Type B pancreatic cell (in vitro differentiated cells): ENCODE measurements at places on chromosomes 13 and 19. TPM values are rescaled to one million over a fixed set of nuclear protein-coding genes. Genes with fewer than 3 reads are reported as not detected.

Gene BRME1
- 3.5 and 9.2 TPM in 2 replicates for total RNA-seq

Gene DPY19L3
- 25.5 and 75.2 TPM in 2 replicates for total RNA-seq

Gene NALCN
- total RNA-seq: 0.70 and 1.8 TPM in 2 replicates

Gene NLRP4
- total RNA-seq: not detected in 2 replicates

Gene URAD
- 0.93 TPM in 1 of 2 replicates, not detected in the other for total RNA-seq

Gene PRSS57
- total RNA-seq: not detected in 2 replicates

Gene DACT3
- 1.3 and 24.5 TPM in 2 replicates for total RNA-seq

Gene ZNF415
- 15.5 and 15.6 TPM in 2 replicates for total RNA-seq

Gene TICAM1
- 8.3 and 20.5 TPM in 2 replicates for total RNA-seq

Gene KLK8
- total RNA-seq: 2.6 and 12.0 TPM in 2 replicates

Gene CGB8
- 9.4 TPM in 1 of 2 replicates, not detected in the other for total RNA-seq

Gene ADGRE3
- not detected in 2 replicates for total RNA-seq

Gene F10
- total RNA-seq: 34.4 and 53.6 TPM in 2 replicates

Gene CAMSAP3
- total RNA-seq: 28.6 and 51.8 TPM in 2 replicates

Gene PTOV1
- 248 and 388 TPM in 2 replicates for total RNA-seq

Gene OXGR1
- total RNA-seq: 0.80 and 3.9 TPM in 2 replicates

Gene CGB3
- 6.1 TPM in 1 of 2 replicates, not detected in the other for total RNA-seq

Gene SPRYD7
- total RNA-seq: 6.0 and 7.0 TPM in 2 replicates

Gene C19orf67
- not detected in 2 replicates for total RNA-seq

Gene ELSPBP1
- total RNA-seq: not detected in 2 replicates

Gene SMIM44
- total RNA-seq: not detected in 2 replicates

Gene N4BP2L2
- total RNA-seq: 104 and 124 TPM in 2 replicates
